ENCODE measurements at places on chromosomes 16 and 17.

GRCh38 chr17:3575511-3575910 is 17.9 kb upstream of the TRPV3 start:
- DNase-seq: no peak

DNA sequence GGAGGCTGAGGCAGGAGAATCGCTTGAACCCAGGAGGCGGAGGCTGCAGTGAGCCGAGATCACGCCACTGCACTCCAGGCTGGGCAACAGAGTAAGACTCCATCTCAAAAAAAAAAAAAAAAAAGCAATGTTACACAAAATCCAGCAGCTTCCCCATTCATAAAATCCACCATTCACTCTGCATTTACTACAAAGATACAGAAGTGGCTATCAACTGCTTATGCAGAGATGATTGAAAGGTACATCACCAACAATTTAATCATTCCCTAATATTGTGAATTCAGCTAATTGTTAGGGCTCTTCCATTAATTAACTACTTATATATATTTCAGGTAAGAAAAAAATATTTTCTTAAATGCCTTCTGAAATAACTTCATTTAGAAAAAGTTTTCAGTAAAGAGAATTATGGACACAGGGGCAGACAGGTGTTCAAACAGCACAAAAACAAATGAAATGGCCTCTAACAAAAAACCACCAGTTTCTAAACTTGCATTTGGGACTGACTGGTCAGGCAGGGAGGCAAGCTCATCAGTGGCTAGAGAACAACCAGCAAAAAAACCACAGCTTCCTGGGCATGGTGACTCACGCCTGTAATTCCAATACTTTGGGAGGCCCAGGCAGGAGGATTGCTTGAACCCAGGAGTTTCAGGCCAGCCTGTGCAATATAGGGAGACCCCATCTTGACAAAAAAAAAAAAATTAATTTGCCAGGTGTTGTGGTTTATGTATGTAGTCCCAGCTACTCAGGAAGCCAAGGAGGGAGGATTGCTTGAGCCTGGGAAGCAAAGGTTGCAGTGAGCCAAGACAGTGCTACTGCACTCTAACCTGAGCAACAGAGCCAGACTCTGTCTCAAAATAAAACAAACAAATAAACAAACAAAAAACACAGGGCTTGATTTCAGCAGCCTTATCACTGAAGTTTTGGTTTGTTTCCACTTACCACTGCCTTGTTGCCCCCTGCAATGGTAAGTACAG is 26.3 kb downstream of the ERN1 start:
- no peak for DNase-seq

GRCh38 chr16:73014768-73015167 is 33.2 kb downstream of the ZFHX3 start:
- no peak for DNase-seq

DNA sequence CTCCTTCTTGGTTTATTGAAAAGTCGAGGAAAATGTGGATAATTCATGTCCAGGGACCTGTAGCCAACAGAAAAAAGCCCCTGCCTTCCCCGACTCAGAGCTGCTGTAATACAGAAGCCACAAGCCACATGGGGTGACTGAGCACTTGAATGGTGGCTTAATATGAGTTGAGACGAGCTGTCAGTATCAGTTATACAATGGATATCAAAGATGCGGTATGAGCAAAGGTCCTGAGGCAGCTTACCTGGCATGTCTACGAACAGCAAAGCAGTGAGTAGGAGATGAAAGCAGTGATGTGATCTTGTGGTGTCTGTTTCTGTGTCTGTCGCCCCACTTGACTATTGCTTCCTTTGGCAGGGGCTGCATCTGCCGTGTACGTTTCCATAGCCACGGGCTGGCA is 12.2 kb upstream of the RMI2 start:
- no peak for DNase-seq

GRCh38 chr16:10338426-10338825 is 47.4 kb upstream of the ATF7IP2 start:
- DNase-seq: peak; percentile 7

GRCh38 chr17:27808628-27809027 is 8.3 kb upstream of the NOS2 start:
- no peak for DNase-seq

DNA sequence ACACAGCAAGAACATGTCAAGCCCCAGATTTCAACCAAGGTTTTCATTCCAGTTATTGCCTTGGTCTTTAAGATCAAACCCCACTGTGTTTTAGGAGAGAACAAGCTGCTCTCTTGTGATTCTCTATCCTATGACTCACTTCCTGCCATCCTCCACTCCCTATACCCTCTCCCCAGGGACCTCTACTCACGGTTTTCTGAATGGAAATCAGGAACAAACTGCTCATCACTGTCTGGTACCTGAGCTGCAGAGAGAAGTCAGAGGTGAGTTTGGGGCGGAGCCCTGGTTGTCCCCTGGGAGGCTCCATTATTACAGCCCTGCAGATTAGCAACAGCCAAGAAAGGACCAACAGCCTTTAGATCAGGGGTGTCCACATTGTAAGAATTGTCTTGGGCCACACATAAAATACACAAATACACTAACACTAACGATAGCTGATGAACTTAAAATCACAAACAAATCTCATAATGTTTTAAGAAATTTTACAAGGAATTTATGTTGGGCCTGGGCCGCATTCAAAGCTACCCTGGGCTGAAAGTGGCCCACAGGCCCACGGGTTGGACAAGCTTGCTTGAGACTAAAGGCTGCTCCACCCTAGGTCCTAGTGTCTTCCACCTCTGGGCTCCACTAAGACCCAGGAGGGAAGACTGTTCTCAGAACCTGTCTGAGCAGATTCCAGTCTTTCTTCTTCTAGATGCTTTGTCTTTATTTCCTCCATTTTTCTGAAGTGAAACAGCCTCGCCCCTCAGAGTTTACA is 9.7 kb downstream of the ETV4 start:
- DNase-seq: no peak

DNA sequence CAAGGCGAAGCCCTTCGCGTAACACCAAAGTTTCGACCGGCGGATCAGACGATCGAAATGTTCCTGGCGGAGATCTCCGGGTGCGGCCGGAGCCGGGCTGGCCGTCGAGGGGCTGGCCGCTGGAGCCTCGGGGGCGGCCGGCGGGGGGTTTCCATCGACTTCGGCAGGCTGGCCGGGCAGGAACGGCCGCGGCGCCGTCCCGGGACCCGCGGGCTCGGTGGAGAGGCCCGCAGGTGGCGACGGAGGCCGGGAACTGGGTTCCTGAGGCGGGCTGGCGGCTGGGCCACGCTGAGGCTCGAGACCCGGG is 1.1 kb downstream of the EPOP start:
- DNase-seq: peak; percentile 5

- DNase-seq: no peak
These were observed 8.6 kb downstream of the CHD9NB start for GRCh38 chr16:53043986-53044601.

- DNase-seq: no peak
These were observed 3.7 kb downstream of the BCL6B start for GRCh38 chr17:7026471-7027115.

GRCh38 chr17:50109207-50109606 is 14.1 kb downstream of the PDK2 start:
- DNase-seq: no peak

GRCh38 chr16:85611444-85612190 is 1.5 kb upstream of the GSE1 start:
- DNase-seq: peak; percentile 89

- no peak for DNase-seq
These were observed 515 bp downstream of the SUMO2 start for GRCh38 chr17:75182319-75182568.

DNA sequence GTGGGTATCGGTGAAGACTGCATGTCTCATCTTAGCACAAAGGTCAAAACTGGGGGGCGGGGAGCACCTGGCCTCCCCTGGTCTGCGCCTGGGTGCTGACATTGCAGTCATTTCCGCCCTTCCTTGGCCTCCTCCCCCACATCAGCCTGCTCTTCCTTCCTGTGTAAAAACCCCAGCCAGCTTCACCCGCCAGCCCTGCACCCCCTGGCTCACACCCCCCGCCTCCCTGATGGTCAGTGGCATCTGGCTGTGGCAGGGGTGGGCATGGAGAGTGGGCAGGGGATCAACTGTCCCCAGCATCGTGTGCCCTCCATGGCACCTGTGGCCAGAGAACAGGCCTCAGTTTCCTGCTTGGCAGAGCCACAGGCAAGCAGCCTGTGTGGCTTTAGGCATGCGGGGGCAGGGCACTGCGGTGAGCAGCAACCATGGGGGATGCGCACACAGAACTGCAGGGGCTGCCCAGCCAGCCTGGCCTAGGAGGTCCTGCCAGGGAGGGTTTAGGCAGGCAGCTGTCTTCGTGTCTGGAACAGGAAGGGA is 26.5 kb upstream of the LASP1NB start:
- no peak for DNase-seq

GRCh38 chr16:85878875-85879274 is 20.1 kb upstream of the IRF8 start:
- peak; percentile 46 for DNase-seq

DNA sequence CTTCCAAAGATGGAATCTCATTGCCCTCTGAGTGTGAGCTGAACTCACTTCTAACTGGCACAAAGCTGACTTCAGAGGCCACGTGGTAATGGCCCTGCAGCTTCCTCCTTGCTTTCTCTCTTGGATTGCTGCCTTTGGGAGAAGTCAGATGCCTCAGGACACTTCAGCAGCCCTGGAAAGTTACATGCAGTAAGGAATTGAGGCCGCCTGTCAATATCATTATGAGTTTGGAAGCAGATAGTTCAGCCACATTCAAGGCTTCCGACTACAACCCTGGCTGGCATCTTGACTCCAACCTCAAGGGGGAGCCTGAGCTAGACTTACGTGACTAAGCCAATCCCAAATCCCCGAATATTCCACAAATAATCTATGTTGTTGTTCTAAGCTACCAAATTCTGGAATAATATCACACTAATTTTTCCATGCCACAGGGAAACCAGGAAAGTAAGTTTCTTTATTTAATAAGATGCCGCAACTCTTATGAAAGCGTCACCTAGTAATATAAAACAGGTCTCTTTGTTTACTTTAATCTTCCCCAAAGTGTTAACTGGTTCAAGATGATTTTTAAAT is 13.6 kb downstream of the CEP20 start:
- peak; percentile 64 for DNase-seq

DNA sequence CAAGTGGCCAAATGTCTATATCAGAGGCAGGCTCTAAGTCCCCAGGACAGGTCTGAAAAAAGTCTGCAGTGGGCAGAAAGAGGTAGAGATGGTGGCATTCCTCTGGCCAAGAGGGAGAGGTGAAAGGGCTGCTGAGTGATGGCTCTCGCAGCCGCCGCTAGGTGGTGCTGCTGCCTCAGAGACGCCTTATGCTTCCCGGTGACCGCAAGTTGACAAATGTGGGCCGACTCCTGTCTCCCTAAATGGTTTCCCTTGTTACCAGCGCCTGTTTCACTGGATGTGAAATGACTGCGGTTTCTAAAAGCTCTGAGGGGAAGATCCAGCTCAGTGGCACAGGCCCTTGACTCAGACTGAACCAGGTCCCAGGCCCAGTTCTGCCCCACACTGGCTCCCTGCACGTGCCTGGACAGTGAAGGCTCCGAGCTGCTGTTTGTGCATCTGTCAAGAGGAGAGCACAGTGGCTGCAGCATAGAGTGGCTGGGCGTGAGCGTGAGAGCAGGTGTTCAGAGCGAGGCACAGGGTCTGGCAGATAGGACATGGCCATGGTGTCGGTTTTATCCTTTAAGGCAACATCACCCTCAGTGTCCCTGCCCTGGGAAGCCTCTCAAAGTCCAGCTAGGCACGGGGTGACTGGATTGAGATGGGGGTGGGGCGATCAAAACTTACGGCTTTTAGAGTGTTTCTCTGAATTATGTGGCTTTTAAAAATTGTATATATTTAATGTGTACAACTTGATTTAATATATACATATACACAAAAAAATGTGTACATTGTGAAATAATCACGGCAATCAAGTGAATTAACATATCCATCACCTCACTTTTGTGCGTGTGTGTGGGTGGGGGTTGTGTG is 19.9 kb downstream of the CLEC16A start:
- DNase-seq: peak; percentile 86

DNA sequence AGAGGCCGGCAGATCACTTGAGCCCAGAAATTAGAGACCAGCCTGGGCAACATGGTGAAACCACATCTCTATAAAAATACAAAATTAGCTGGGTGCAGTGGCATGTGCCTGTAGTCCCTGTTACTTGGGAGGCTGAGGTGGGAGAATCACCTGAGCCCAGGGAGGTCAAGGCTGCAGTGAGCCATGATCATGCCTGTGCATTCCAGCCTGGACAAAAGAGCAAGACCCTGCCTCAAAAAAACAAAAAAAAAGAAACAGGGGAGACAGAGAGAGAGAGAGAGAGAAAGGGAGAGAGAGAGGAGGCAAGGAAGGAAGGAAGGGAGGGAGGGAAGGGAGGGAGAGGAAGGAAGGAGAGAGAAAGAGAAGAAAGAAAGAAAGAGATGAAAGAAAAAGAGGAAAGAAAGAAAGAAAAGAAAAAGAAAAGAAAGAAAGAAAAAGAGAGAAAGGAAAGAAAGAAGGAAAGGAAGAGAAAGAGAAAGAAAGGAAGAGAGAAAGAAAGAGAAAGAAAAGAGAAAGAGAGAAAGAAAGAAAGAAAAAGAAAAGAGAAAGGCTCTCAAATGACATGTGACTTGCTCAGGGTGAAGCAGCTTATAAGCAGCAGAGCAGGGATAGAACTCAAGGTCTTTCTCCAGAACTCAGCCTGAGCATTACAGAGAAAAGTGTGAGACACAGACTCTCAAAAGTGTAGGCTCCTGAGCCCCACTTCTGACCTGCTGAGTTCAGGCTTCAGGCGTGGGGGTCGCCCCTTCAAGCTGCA is 15.5 kb downstream of the CX3CL1 start:
- no peak for DNase-seq

- DNase-seq: no peak
These were observed 35.1 kb downstream of the MARF1 start for GRCh38 chr16:15607700-15608396.

DNA sequence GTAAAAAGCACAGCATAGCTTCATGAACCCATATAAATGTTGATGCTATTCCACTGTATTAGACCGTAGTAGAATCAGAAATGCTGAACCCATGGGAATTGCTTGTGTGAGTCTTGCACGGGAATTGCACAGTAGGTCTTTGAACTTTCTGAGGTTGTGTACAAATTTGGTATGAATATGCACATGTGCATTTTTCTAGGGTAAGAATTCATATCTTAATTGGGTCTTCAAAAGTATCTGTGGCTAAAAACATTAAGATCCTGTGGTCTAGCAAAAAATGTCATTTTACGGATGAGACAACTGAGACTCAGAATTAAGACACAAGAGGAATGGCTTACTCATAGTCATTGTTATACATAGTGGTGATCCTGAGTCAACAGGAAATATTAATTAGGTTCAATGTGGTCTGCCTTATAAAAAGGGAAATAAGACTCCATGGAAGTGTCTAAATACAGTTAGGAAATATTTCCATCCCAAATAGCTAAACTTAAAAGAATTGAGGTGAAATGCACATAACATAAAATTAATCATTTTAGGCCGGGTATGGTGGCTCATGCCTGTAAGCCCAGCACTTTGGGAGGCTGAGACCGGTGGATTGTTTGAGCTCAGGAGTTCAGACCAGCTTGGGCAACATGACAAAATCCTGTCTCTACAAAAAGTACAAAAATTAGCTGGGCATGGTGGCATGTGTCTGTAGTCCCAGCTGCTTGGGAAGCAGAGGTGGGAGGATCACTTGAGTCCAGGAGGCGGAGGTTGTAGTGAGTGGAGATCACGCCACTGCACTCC is 22.8 kb downstream of the TAOK1 start:
- DNase-seq: no peak

- no peak for DNase-seq
These were observed 8.0 kb upstream of the CCL1 start for GRCh38 chr17:34370997-34371395.

Data from thyroid gland (tissue), 4 donors.